ENCODE measurements at places on chromosomes 4 and X.

- DNase-seq, result no peak
These were observed 57.1 kb upstream of the NPFFR2 start for GRCh38 chr4:71974681-71975080.

GRCh38 chr4:8649631-8650361 lies 57.2 kb downstream of the CPZ start:
- no peak for DNase-seq

DNA sequence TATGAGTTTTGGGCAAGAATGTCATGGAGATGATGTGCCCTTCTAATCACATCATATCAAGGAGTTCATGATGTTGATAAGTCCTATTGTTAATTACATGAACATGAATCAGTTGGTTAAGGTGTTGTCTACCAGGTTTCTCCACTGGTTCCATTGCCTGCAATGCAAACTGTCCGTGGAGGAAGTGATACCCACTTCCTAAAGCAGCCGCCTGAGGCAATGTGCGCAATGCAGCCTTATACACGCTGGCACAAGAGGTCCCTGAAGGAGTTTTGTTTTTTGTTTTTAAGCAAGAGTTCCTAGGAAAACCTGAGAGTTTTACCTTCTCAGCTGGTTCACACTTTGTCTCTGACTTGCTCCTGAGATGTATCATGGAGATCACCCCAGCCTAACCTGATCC lies 5.9 kb upstream of the GPKOW start:
- no peak for DNase-seq

DNA sequence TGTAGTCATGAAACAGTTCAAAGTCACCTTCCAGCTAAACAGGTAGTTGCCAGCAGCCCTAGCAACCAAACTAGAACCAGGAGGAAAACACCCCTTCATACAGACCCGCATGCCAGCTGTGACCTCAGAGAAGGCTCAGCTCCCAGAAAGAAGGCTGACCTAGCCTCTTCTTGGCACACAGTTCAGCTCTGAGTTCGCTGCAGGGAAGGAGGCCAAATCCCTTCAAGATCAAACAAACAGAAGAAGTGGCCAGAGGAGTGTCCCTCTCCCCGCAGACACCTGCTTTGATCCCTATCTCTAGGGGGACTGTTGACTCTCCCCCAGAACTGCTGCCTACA lies 56.0 kb downstream of the HADH start:
- no peak for DNase-seq

DNA sequence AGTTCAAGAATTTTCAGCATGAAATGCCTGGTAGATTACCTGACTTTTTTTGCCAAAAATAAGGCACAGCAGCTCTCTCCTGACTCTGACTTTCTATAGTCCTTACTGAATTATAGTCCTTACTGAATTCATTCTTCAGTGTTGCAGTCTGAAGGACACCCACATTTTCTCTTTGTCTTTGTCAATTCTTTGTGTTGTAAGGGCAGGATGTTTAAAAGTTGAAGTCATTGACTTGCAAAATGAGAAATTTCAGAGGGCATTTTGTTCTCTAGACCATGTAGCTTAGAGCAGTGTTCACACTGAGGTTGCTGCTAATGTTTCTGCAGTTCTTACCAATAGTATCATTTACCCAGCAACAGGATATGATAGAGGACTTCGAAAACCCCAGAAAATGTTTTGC lies 168.0 kb downstream of the SOWAHB start:
- no peak for DNase-seq

DNA sequence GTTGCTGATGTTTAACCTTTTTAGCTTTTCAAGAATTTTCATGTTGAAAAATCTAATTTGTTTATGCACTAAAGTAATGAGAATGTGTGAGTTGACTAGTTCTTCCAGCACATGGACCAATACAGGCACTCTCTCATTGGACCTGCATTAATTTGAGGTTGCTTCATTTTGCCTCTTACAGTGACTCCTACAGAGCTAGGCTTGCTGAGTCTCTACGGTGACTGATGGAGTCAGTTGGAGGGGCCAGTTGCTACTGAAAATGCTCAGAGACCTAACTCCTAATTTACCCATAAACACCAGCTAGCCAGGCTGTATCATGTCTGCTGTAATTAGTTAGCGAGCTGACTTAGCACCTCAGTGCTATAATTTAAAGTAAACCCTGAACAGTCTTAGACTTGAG lies 10.9 kb downstream of the MTHFD2L start:
- no peak for DNase-seq
